Large intestine (tissue), 12 donors: ENCODE measurements at places on chromosomes 2 and 18.
A peak's percentile ranks its signal among the peaks of the same experiment; 100 is the strongest.

DNA sequence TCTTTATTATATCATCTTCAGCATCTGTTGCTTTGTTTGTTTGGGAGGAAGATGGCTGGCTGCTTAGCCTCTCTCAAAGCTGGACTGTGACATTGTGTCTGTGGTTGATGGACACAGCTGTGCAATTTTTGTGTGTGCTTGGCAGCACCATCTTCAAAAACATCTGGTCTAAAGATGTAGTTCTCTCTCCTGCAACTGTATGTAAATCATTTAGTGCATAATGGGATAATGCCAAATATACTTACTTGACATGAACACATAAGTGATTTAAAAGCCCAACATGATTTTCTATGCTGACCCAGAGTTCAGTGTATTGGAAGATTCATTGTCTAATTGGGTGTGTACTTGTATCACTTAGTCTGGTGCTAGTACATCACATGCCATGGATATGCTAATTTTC is 112.2 kb downstream of the MAP4K4 start:
- no peak for DNase-seq

- no peak for DNase-seq
Measured at GRCh38 chr2:177828557-177828956, 244.0 kb downstream of the PDE11A start.

GRCh38 chr2:128384956-128385355 is 66.3 kb upstream of the HS6ST1 start:
- no peak for DNase-seq

- no peak for DNase-seq
Measured at GRCh38 chr18:7669361-7669760, 102.2 kb downstream of the PTPRM start.

DNA sequence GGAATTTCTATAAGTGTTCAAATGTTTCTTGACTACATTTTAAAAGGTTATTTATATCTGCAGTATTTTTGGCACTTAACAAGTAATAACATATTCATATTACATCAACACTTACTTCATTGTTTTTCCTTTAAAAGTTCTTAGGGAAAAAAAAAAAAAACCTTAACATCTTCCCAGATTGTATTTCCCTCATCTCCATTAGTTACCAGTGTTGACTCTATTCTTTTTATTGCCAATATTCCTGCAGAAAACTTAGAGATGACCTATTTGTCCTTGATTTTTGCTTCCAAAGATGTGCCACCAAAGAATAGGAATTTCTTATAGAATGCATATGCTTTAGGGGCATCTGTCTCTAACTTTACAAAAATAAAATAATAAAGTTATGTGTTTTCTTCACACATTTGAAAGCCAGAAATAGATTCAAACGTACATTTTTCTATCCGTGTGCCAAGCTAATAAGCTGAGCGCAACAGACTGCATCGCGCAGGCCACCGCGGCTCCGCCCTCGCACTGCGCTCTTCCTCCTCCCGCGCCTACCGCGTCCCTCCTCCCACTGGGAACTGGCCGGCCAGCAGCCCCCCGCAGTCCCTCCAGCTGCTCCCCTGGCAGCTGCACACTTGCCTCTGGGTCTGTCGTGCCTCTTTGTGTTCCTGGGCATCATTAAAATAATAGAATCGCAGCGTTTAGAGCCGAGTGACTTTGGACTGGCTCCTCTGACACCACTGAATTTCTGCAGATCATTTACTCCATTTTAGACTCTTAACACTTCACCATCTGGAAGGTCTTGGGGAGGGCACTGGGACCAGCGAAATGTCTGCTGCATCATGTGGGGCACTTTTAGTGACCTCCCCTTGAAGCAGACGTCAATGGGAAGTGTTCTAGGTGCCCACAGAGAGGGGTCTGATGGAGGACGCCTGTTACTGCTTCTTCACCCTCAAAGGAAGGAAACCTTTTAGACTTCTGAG is 21.2 kb upstream of the NAB1 start:
- DNase-seq: peak; percentile 61

- DNase-seq: no peak
Measured at GRCh38 chr2:224995419-224995818, 46.8 kb downstream of the DOCK10 start.

DNA sequence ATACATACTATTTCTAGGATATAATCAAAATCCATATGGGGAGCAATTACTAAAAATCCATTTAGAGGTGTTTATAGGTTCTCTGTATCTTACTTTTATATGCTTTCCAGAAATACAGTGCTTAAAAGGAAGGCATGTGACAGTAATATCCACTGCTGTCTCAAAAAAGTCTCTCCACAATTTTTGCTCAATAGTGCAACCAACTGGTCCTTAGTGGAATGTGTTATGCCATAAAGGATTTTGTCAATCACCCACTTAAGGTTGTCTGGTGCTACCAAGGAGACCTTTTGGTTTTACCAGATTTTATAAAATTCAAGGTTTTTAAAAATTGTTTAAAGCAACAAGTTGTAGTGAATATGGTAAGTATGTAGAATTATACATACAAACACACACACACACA is 328.5 kb upstream of the DSEL start:
- no peak for DNase-seq

DNA sequence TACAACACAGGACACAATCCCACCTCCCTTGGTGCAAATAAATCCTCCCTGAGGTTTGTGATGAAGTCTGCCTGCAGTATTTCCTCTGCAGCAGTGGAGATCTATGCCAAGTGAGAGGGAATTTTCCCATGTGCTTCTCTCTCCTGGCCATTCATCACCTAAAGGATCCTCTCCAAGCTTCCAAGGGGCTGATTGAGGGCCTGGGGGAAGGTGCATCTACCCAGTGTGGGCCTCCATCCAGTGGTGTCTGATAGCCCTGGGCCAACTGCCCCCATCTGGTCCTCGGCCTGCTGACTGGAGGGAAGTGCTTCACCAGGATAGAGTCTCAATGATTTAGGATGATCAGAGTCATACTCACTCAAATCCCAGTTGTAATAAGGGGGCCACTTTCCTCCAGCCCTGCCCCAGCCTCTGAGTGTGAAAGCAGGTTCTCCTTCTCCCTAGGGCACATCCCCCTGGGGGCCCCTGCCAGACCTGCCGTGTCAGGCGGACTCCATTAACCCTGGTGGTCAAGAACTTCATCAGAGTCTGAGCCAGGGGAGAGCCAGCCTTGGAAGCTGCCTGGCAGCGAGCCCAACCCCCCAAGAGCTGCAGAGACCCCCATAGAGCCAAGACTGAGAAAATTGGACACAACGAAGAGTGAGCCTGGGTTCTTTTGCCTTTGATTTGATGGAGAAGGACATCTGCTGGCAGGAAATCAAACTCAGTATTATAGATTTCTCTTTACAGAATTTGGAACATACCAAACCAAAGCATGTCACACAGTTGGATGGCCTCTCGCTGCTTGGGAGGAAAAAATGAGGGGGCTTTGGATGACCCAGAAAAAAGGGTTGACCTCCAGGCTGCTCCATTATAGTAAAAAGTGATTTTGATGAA is 509.6 kb downstream of the CMPK2 start:
- no peak for DNase-seq
